ENCODE measurements at places on chromosomes 7 and 10.

GRCh38 chr7:16260236-16260728 lies 161.1 kb downstream of the CRPPA start:
- no peak for DNase-seq

GRCh38 chr7:66452165-66452564 lies 176.5 kb upstream of the KCTD7 start:
- DNase-seq: no peak

GRCh38 chr7:36217961-36218284 lies 64.9 kb downstream of the EEPD1 start:
- no peak for DNase-seq

DNA sequence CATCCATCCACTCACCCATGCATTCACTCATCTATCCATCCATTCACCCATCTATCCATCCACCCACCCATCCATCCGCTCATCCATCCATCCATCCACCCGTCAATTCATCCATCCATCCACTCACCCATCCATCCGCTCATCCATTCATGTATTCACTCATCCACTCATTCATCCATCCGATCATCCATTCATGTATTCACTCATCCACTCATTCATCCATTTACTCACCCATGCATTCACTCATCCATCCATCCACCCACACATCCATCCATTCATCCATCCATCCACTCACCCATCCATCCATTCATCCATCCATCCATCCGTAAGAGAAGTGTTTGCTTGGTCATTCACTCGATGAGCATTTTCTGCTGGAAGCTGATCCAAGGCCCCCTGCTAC lies 8.7 kb upstream of the PSMG3 start:
- no peak for DNase-seq

DNA sequence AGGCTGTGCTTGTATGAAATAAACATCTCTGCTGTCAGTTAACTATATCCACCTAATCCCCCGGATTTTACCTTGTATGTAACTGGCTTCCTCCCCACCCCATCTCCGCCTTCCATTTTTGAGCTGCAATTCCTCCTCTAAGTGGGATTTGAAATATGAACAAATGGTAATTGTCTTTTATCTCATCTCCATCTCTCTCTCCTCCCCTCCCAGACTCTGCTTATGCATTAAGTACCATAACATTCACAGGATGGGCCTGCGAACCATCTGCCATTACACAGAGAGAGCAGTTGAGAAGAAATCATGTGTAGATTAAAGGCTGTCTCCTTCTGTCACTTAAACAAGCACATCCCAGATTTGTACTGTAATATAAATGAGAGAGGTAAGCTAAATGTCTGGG lies 1169.9 kb downstream of the TYW1 start:
- DNase-seq: no peak

- DNase-seq: peak; percentile 64
Observed at GRCh38 chr10:45008524-45009161, 7.9 kb downstream of the ZNF22 start.

- DNase-seq: peak; percentile 12
Observed at GRCh38 chr7:148303295-148304082, 287.1 kb upstream of the C7orf33 start.

- DNase-seq: no peak
Observed at GRCh38 chr10:104232613-104233102, 494 bp upstream of the CFAP43 start.

DNA sequence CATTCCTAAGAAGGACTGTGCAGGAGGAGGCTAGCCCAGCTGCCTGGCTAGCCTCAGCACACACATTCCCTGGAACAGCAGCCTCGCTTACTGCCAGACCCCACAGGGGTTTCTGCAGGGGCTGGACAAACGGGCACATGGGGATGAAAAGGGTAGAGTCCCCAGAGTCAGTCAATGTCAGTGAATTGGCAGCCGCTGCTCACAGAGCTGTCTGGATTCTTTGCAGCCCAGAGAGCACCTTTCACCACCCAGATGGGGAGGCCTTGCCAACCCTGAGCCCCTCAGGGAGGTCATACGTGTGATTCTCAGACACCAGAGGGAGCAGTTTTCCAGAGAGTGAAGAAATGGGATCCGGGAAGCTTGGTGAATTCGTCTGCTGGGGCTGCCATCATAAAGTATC lies 143.3 kb downstream of the KCNMA1 start:
- DNase-seq: no peak

All from AG04449 (cell line).